ENCODE measurements at places on chromosomes 3 and 15.

DNA sequence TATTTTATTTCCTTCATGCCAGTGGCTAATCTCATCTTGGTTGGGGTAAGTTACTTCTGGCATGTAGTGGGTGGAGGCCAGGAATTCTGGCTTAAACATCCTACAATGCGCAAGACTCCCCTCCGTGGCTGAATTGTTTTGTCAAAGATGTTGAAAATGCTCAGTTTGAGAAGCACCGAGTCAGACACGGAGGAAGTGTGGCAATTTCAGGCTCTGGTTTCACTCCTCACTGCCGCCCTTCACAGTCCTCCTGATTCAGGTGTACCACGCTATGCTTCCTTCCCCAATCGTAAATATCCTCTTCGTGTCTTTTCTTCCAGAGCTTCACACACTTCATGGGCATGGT is 150.7 kb downstream of the OPA1 start:
- DNase-seq: no peak

DNA sequence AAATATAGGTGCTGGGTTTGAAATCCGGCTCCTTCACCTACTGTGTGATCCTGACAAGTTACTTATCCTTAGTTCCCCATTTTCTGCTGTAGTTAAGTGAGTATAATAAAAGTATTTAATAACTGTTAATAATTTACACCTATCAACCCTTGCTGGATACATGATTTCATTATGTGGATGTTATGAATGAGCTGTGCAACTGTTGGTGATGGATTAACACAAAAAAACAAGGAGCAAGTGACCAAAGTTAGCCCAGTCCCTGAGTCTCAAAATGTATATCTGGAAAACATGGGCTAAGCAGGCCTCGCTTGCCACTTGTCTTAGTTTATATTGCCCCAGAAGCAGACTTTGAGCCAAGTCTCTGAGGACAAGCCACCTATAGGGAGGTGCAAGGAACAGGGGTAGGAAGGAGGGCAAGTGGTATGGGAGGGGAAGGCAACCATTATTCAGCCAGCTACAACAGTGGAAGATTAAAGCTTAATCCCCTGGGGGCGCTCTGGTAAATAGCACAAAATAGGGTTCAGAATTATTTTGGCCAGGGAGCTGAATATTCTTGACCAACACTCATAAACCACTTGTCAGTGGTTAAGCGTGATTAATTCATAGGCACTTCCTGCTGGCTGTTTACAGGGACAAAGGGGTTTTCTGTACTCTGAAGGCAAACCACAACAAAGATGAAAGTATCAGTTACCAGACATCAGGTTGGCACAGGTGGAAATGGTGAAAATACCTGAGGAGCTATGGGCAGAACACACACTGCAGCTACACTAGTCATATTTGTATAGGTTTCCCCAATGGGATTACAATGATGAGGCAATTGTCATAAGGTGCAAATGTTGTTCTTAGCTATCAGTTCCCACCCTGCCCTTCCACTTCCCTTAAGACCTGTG is 76.2 kb downstream of the TRIM42 start:
- DNase-seq: no peak

GRCh38 chr3:136068708-136069107 is 103.2 kb downstream of the PPP2R3A start:
- DNase-seq: no peak

DNA sequence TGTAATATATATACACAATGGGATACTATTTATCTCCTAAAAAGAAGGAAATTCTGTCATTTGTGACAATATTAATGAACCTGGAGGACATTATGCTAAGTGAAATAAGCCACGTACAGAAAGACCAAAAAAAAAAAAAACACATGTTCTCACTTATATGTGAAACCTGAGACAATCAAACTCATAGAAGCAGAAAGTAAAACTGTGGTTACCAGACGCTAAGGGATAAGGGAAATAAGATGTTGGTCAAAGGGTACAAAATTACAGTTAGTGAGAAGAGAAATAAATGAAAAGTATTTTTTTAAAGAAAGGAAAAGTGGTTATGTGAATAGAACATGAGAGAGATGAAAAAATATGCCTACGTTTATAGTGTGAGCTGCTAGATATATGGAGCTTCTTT is 101.1 kb downstream of the CPNE4 start:
- no peak for DNase-seq

DNA sequence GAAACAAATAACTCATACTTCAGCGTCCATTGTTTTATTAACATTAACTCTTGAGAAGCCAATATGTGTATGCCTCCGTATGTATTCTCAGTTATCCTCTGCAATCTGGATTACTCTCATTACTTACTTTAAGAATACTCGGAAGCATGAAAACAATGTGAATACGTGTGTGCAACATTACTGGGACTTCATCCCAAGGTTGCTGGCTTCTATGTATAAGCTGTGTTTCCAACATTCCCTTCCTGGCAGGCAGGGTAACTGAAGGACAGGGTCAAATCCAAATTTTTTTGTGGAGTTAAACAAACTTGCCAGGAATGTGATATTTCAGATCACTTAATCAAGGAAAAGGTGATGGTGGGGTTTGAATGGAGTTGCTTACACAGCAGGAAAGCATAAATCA is 34.5 kb upstream of the NR1I2 start:
- DNase-seq: no peak

- DNase-seq: no peak
Observed at GRCh38 chr3:13537909-13538296, 11.0 kb upstream of the FBLN2 start.

- no peak for DNase-seq
Observed at GRCh38 chr3:72830452-72831223, 17.6 kb downstream of the SHQ1 start.

DNA sequence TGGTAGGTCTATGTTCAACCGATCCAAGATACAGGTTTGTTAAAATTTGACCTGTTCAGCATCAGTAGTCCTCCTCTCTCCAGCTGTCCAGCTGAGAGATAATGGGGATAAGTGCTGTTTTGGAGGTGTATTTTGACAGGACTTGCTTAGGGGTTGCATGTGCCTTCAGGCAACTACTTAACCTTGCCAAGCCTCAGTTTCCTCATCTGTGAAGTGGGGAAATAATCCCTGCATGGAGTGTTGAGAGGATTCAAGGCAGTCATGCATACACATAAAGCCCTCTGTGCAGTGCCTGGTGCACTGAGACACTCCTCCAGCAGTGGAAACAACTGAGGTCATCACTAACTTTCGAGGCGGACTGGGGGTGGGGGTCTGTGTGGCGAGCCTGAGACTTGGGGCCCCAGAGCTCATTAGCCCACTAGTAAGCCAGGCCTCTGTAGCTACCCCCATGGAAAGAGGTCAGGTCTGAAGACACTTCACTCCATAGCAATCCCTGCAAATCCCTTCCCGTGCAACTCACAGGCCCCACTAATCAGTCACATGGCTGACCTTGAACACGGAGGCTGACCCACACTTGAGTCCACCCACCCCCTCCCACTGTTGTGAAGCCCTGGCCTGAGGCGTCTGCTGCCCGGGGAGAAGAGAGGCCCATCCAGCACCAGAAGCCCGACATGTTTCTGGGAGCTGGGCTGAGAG is 25.9 kb upstream of the SLC6A6 start:
- no peak for DNase-seq

GRCh38 chr15:101013769-101014675 is 94.9 kb downstream of the LRRK1 start:
- no peak for DNase-seq

GRCh38 chr3:53941184-53941583 is 49.5 kb upstream of the SELENOK start:
- DNase-seq: no peak

- DNase-seq: no peak
Observed at GRCh38 chr3:37501571-37502313, 327.4 kb upstream of the LRRFIP2 start.

DNA sequence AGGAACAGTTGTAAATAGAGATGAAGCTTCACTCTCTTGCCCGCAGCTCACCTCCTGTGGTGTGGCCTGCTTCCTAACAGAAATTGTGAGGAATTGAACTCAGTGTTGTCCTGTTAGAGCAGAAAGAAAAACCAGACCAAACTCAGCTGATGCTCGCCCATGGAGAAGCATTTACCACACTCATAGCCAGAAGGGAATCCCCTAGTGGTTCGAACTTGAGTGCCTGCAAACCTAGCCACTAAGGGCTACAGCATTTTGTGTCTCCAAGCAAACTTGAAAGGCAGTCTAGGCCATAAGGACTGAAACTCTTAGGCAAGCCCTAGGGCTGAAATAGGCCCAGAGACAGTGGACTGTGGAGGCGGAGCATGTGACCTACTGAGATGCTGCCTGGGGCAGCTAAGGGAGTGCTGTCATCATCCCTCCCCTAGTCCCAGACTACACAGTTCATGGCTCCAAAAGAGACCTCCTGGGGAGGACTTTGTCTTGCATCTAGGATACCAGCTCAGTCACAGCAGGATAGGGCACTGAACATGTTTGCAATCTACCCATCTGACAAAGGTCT is 44.5 kb upstream of the MCTP2 start:
- no peak for DNase-seq

DNA sequence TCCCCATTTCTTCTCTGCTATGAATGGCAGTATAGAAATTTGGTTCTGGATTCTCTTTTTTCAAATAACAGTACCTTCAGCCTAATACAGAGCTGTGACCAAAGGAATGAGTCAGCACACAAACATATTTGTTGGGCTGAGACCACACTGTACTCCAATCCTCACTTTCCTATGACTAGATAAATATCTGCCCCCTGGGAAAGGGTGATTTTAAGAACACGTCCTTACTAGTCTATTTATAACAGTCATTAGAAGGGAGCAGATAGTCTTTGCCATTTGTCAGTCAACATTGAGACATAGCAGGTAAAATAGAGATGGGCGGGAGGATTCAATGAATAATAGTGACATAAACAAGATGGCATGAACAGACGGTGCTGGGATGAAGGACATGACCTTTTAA is 461.3 kb downstream of the MCTP2 start:
- DNase-seq: no peak

DNA sequence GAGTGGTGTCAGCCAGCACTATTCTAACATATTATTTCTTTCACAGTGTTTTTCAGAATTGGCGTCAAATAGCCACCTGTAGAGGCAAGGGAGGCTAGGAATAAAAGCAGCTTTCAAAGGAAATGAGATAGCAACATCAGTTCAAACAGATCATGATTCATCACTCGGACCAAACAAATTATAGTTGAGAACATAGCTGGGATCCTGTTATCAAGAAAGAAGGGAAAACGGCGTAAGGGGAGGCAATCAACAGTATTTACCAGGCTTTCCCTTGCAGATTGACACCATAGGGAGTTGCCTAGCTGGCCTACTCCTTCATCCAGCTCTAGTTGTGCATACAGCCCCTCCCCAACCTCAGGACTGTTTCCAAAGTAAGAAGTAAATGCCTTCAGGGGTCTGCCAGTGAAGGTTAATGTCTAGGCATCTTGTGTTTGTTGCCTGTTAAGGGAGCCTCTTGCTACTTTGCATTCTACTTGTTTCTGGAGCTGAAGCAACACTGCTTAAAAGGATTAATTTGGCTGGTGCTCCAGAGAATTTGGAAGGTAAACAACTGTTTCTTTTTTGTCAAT is 286.5 kb downstream of the NSUN3 start:
- no peak for DNase-seq

DNA sequence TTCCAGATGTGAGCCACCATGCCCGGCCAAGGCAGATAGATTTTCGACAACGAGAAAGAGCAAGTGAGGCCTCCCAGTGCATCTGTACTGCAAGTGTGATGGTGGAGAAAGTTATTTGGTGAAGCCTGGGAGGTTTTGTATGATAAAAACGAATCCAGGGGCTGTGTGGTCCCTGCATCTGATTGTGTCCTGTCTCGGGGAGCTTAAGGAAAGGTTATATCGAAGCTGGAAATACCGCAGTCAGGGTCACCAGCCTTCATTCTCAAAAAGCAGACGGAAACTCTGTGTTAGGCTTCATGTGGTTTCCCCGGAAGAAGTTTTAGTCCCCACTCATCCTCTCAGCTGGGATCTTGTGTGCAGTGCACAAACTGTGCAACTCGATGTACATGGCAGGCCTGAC is 3.4 kb downstream of the MINDY4B start:
- DNase-seq: no peak

- DNase-seq: no peak
Observed at GRCh38 chr15:76366714-76367113, 30.1 kb downstream of the ISL2 start.

Data from esophagus squamous epithelium (tissue), 5 donors.